Stimulated activated CD4-positive, alpha-beta T cell treated with anti-CD3 and anti-CD28 coated beads, Interleukin-4, amount 100 ng/mL, for 1 hour (primary cell): ENCODE measurements at places on chromosomes 2 and 18.

- DNase-seq: no peak
These were observed 163.5 kb upstream of the BOD1L2 start for GRCh38 chr18:56983275-56983992.

GRCh38 chr18:74563999-74564398 lies 29.7 kb downstream of the CNDP1 start:
- no peak for DNase-seq

DNA sequence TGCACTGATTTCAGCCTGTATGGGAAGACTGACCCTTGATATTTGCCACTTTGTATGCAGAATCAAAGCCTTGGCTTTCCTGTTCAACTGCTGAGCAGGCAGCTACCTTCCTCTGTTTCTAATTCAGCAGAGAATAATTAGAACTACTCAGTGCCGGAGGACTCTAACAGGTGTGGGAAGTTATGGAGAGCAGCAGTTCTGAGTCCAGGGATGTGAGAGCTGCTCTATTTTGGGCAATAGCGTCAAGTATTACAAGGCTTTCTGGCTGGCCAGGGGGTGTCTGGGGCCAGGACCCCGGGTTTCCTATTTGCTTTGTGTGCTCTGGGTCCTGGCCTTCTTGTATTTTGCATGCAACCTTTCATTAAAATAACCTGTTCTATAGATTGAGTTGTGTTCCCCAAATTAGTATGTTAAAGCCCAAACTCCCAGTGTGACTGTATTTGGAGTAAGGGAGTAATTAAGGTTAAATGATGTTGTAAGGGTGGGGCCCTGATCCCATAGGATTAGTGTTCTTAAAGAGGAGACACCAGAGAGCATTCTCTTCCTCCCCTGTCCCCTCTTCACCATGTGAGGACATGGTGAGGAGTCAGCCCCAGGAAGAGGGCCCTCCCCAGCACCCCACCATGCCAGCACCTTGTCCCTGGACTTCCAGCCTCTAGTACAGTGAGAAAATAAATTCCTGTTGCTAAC lies 5.6 kb upstream of the NTSR2 start:
- no peak for DNase-seq

DNA sequence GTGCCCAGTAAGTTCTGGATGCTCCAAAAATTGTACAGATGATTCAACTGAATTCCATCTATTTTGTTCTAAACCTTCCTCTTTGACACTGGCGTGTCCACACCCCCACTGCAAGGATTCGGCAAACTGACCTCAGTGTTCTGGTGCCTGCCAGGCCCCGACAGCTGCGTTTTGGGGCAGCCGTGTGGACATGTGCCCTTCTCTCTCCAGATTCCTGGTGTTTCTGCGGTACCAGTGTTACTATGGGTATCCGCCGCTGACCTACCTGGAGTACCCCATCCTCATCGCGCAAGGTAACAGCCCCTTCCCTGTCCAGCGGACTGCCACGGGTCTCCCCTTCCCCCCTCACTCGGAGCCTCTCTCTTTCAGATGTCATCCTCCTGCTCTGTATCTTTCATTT lies 5.0 kb downstream of the SLC66A3 start:
- DNase-seq: no peak
